A549 (cell line): ENCODE measurements at places on chromosomes 6 and 20. TPM values are rescaled to one million over a fixed set of nuclear protein-coding genes. Genes with fewer than 3 reads are reported as not detected.
A peak's percentile ranks its signal among the peaks of the same experiment; 100 is the strongest.

GRCh38 chr6:34908194-34908593 lies 19.1 kb downstream of the ANKS1A start:
- DNase-seq: no peak

- no peak for DNase-seq
Measured at GRCh38 chr20:753897-754635, 14.2 kb downstream of the SLC52A3 start.

DNA sequence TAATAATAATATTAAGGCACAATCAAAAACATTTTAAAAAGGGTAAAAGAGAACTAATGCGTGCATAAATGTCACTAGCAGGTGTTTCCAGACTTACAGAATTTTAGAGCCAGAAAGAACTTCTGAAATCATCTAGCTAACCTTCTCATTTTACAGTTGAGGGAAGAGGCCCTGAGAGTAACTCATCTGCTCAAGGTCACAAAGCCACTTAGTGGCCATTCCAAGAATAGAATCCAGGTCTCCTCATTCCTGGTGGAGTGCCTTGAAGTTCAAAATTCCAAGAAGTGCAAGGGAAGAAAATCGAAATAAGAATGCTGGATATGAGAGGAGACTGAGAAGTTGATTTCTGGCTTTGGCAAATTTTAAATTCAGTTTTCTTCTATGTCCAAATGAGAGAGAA lies 3.2 kb upstream of the KIAA0408 start:
- DNase-seq: peak; percentile 17

TREM1 gene
- not detected in 3 replicates for polyA plus RNA-seq
